ENCODE measurements at places on chromosomes 5 and 9.

DNA sequence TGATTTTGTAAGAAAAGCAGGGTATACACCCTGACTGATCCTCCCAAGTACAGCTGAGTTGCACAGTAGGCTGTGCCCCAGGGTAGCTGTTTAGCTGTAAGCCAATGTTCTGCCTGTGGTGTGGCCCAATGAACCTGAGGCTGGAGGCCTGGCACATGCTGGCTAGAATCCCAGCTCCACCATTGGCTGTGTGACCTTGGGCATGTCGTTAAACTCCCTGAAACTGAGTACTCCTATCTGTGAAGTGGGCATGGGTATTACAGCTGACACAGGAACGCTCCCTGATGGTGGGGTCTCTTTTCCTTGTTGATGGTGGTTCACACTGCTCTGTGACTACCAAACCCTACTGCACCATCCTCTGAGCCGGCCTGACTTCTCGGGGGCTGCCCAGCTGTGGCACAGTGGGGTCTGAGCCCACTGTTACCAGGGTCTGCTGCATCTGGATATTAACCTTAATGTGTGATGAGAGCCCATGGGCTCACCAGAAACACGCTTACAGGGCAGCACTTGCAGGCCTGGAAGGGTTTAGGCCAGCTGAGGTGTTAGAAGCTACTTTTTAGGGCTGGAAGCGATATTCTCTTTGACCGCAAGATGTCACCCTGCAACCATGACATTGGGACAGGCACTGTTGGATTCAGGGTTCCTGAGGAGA is 7.0 kb upstream of the GADD45G start:
- peak; percentile 44 for DNase-seq

DNA sequence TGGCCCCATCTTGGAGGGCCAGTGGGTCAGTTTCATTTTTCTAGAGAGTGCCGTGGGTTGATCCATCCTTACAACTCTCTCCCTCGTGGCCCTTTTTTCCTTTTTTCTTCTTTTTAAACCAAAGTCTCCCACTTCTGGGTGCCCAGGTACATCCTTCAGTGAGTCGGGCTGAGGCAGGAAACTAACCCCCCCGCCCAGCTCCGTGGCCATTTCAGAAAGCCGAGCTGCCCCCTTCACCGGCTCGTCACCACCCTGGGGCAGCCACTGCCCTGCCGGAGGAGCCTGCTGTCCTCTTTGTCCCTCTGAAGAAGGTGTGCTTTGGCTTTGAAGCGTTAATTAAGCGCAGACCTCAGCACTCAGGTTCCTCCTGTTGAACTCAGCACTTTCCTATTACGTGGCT is 5.2 kb downstream of the CFAP77 start:
- no peak for DNase-seq

DNA sequence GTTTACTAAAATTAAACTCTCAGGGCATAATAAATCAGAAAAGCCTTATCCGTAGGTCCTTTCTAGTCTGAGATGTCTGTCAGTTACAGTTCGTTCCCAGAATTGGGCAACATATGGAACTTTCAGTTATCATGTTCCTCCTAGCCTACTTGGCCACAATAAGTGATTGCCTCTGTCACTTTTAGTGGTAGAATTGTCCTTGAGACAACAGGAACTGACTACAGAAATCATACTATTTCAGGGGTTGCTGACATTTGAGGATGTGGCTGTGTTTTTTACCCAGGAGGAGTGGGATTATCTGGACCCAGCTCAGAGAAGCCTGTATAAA is 956 bp downstream of the ZNF189 start:
- no peak for DNase-seq

DNA sequence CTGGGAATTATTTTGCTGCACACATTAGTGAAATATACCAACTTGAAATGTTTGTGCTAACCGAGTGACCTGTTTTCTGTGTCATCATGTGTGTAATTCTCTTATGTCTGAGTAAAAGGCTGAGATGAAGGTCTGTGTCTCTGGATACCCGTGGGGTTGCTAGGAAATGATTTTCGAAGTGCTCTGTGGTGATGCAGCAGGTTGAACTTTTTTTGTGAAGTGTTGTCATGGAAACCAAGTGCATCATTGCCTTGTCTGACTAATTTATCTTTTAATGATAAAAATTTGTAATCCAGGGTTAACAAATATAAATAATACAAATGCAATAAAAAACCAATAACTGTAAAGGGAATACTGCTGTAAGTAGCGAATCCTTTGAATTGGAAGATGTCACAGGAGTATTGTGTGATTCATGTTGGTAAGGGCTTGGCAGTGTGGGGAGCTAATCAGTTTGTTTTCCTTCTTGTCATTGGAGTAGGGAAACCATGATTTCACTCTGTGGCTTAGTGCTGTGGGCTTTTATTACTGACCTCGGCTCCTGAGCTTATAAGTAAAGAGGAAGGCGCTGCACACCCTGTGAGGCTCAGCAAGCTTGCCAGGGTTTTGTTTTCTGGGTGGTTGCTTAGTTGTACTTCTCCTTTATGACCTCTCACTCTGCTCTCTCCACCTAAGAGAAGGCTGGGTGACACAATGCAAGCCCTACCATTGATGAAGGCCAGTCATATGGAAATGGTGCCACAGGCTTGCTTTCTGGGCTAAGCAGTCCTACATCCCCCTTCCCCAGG is 22.3 kb downstream of the PDE8B start:
- DNase-seq = peak; percentile 57

DNA sequence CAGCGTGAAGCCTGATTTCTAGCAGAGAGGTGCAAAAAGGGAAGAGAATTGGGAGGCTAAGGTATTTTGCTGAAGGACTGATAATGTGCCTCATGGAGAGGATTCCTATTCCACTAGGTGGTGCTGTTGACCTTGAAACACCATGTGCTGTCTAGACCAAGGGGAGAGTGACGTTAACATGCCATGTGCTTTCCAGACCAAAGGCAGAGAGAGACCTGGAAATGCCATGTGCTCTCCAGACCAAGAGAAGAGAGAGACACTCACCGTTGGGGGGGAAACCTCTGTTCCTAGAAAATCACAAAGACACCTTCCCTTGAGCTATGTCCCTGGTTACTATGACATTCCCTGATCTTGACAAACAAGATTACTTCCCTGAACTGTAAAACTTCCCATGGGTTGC is 286.0 kb upstream of the TUSC1 start:
- DNase-seq = no peak

DNA sequence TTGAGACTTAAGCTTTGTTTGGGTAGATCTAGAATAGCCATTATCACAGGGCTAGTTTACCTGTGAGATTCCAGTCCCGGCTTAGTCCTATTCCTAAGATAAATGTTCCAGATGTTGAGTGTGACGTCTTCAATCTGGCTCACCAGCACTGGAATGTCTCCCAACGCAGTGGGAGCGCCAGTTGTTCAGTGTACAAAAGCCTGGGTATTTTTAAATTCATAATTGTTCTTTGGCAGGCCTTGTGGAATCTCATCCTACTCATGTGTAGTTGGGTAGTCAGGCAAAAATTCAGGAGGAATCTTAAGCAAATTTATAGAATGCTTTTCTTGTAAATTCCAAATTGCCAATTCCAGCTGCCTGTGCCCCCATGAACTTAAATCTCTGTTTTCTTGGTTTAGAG is 272.6 kb upstream of the KCNN2 start:
- DNase-seq = no peak

GRCh38 chr9:105855987-105856386 is 161.6 kb downstream of the TMEM38B start:
- no peak for DNase-seq

- no peak for DNase-seq
Observed at GRCh38 chr9:121838746-121839669, 187.6 kb downstream of the DAB2IP start.

DNA sequence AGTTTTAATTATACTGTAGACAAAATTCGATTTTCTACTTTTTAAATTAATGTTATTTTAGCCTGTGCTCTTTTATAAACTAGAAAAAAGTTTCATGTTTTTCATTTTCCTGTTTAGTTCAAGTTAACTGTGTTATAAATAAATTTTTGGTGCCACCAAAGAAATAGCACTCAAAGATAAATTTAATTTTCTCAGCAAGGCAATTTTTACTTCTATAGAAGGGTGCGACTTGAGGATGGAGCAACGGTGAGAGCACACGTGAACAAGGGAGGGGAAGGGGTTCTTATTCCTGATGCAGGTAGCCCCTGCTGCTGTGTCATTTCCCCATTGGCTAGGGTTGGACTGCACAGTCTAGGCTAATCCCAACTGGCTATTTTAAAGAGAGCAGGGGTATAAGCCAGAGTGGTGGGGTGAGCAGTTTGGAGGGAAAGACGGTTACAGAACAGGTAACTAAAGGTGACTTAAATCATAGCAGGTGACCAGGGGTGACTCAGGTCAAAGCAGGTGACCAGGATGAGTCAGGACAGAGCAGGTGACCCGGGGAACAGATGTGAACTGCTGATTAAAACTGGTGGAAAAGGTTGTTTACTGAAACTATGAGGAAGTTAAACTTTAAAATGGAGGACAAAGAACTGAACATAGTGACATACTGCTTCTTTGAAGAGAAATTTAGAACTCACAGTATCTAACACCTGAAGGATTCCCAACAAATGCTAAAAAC is 104.6 kb upstream of the GPBP1 start:
- no peak for DNase-seq

DNA sequence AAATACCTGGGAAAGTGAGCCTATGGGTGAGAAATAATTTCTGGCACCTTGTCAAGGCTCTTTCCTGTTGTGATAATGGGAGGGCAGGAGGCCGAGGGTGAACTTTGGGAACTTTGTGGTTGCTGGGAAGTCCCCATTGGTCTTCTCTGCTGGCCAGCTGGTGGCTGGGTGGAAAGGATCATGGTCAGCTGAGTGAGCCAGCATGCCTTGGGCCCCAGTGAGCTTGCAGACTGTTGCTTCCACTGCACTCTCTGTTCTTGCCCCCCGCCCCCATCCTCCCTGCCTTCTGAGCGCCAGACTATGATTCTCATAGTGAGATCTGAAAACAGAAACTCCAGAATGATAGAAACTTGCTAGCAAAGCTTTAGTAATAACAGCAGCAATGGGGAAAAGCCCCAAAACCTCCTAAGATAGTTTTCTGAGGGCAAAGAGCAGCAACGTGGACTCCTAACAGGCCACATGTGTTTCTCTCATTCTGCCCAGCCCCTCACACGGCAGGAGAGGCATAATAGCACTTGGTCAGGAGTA is 139.2 kb upstream of the SMARCA2 start:
- no peak for DNase-seq
